ENCODE measurements at places on chromosomes 13 and 19. TPM values are rescaled to one million over a fixed set of nuclear protein-coding genes. Genes with fewer than 3 reads are reported as not detected.

Gene RAB3A
- 4.1 TPM for total RNA-seq

Gene CRTC1
- 13.1 TPM for total RNA-seq

Gene NAPSA
- 1.4 TPM for total RNA-seq

Gene SMAD9
- not detected for total RNA-seq

Gene COX7A1
- total RNA-seq = not detected

Gene CPT1C
- 0.51 TPM for total RNA-seq

Gene OVOL3
- total RNA-seq = not detected

Gene IRGC
- total RNA-seq = not detected

Gene PCP2
- 2.8 TPM for total RNA-seq

Gene ADM5
- 6.8 TPM for total RNA-seq

Gene CADM4
- 0.95 TPM for total RNA-seq

Gene POGLUT2
- not detected for total RNA-seq

Gene CEACAM21
- total RNA-seq = 12.0 TPM

Gene KIR3DL2
- total RNA-seq = not detected

Gene USE1
- total RNA-seq = 43.4 TPM

Gene KPTN
- total RNA-seq = 8.7 TPM

Gene ZNF816
- total RNA-seq = 17.0 TPM

DNA sequence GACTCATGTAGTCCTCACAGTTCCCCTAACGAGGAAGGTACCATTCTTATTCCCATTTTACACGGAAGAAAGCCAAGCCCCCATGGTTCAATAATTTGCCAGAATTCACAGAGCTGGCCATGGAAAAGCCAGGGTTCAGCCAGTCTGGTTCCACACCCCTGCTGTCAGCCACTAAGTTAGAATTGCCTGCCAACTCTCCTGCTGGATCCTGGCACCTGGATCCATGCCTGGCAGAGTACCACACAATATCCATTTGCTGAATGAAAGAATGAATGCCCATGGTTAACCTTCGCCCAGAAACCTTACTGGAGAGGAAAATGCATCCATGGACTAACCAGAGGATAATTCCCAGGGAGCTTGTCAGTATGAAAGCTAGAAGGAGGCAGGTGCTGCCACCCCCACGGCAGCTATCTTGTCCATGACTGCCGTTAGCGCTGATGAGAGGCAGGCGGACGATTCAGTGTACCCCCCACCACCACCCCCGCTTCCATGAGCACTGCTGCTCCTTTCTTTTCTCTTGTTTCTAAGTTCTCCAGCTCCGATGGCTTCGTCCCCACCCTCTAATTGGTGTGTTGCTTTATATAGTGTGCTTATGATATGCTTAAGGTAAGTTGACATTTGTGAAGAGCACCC, 114.5 kb downstream of the SLC7A1 start:
- no peak for DNase-seq

DNA sequence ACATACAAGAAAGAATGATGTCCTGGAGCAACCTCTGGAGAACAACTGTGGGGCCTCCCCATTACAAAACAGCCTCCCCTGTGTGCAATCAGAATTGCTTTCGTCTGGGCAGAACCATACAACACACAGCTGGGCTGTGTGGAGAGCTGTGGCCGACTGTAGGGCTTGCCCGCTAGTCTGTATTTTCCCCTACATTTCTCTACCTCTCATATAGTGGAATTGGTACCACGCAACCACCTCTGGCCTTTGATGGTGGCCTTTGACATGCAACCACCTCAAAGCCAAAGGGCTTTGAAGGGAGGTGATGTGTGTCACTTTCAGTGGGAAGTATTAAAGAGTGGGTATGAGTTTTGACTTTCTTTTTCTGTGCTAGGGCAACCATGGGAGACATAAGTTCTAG, 34.0 kb downstream of the GARRE1 start:
- DNase-seq = no peak

DNA sequence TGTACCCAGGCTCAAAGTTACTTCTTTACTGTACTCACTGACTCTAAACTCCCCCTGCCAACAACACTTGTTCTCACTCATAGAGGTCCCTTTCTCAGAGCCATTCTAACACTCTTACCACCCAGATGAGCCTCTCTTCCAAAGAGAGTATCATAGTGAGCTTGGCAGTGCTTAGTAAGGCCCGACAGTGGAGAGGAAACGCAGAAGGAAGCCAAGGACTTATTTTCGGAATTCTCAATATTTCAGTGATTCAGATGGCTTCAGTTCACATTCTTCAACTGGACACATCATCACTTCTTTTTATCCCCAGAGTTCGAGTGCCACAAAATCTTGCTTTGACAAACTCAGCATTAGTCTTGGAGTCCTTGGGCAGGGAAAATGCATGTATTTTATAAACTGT, 285.9 kb downstream of the DNAJC15 start:
- no peak for DNase-seq

- no peak for DNase-seq
Observed at GRCh38 chr13:66492479-66492878, 737.7 kb downstream of the PCDH9 start.

DNA sequence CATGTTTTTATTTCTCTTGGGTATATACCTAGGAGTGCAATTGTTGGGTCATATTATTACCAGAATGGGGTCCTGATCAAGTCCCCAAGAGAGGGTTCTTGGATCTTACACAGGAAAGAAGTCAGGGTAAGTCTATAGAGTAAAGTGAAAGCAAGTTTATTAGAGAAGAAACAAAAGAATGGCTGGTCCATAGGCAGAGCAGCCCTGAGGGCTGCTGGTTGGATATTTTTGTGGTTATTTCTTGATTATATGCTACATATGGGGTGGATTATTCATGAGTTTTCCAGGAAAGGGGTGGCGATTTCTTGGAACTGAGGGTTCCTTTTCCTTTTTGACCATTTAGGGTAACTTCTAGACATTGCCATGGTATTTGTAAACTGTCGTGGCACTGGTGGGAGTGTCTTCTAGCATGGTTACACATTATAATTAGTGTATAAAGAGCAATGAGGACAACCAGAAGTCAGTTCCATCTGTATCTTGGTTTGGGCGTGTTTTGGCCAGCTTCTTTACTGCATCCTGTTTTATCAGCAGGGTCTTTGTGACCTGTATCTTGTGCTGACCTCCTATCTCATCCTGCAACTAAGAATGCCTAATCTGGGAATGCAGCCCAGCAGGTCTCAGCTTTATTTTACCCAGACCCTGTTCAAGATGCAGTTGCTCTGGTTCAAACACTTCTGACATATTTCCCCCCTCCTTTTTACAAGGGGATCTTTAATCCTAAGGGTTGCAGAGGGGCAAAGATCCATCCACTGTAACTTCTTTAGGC, 41.1 kb downstream of the CEACAM1 start:
- no peak for DNase-seq

DNA sequence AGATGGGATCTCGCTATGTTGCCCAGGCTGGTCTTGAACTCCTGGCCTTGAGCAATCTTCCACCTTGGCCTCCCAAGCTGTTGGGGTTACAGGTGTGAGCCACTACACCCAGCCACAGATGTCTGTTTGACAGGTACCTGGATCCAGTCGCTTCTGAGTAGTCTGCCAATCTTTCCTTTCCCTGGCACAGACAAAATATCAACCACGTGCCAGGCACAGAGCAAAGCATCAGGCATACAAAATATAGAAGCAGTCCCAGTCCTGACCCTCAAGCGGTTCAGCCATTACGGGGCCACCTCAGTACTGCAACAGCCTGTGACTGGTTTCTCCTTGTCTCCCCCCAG, 3.8 kb downstream of the ELAVL1 start:
- no peak for DNase-seq

- DNase-seq = no peak
Observed at GRCh38 chr13:96481482-96481881, 391.6 kb downstream of the HS6ST3 start.

DNA sequence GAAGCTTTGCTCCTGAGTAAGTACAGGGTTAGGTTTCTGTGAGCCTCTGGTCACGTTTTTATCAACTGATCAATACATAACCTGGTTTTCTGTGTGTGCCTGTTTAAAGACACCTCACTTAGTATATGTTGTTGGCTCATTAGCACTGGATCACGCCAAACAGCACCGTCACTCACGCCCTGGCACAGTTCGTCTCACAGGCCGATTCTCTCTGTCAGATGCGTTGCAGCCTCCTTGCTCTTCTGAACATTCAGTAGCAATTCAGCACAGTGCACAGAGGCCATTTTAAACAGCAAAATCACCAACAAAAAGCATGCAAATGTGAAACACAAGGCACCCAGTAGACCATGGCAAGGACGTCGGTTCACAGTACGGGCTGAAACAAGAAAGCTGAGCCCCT, 288.5 kb downstream of the IRS2 start:
- DNase-seq = no peak

DNA sequence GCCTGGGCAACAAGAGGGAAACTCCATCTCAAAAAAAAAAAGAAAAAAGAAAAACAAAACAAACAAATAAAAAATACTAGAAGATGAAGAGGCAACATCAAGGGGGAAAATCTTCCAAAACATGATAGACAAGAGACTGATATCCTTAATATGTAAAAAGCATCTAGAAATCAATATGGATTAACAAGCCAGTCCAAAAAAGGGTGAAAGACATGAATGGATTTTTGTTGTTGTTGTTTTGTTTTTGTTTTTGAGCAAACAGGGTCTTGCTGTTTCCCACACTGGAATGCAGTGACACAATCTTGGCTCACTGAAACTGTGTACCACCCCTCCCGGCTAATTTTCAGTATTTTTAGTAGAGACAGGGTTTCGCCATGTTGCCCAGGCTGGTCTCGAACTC, 4.0 kb upstream of the TINCR start:
- DNase-seq = no peak

DNA sequence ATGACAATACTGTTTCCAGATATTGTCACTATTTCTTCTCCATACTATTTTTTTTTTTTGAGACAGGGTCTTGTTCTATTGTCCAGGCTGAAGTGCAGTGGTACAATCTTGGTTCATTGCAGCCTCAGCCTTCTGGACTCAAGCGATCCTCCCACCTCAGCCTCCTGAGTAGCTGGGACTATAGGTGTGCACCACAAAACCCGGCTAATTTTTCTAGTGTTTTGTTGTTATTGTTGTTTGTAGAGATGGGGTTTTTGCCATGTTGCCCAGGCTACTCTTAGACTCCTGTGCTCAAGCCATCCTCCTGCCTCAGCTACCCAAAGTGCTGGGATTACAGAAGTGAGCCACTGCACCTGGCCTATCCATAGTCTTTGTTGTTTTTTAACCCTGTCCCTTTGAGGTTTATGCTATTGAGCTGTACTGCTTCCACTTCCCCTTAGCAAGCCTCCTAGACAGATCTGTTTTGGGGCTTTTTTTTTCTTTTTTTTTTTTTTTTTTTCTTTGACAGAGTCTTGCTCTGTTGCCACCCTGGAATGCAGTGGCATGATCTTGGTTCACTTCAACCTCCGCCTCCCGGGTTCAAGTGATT, 27.6 kb upstream of the MAP3K10 start:
- no peak for DNase-seq

- no peak for DNase-seq
Observed at GRCh38 chr19:31910224-31910623, 435.2 kb upstream of the ZNF507 start.

GRCh38 chr19:3359015-3359918, 7.1 kb upstream of the NFIC start:
- DNase-seq = peak; percentile 60

GRCh38 chr19:39246951-39247669, 1.5 kb downstream of the IFNL4 start:
- no peak for DNase-seq

DNA sequence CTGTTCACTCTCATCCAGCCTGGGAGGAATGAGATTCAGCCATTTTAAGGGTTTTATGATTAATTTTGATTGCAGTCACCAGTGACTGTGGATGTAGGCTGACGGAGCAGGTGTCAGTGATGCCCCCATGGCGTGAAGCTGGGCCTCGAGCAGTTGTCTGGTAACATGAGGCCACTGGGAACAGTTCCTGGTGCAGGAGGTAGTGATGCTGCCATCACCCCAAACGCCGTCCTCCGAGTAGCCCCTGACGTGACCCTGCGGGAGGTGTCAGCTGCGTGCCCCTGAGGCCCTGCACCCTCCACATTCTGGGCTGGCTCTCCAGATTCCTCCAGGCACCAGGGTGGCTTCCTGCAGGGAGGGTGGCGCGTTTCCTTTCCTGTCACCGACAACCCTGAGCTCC, 277.2 kb downstream of the TEX29 start:
- no peak for DNase-seq

- no peak for DNase-seq
Observed at GRCh38 chr13:85091631-85092234, 707.5 kb downstream of the SLITRK6 start.

- no peak for DNase-seq
Observed at GRCh38 chr19:11025006-11025405, 64.2 kb downstream of the SMARCA4 start.

GRCh38 chr19:48674921-48675824, 2.4 kb upstream of the NTN5 start:
- DNase-seq = peak; percentile 47

DNA sequence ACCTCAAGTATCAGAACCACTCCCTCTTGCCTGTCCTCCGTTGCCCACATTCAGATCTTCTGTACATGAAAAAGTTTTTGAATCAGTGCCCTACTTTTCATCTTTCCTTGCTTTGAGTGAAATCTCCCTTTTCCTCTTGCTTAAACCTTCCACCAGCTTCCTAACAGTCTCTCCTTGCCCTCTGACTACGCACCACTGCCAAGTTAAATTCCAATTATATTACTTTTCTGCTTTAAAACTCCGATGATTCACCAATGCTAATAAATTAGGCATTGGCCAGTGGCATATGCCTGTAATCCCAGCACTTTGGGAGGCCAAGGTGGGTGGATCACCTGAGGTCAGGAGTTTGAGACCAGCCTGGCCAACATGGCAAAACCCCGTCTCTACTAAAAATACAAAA, 30.7 kb upstream of the RFXAP start:
- no peak for DNase-seq

GRCh38 chr19:49570997-49571676, 9.2 kb downstream of the NOSIP start:
- DNase-seq = no peak

- no peak for DNase-seq
Observed at GRCh38 chr13:98992355-98992754, 14.5 kb upstream of the DOCK9 start.

DNA sequence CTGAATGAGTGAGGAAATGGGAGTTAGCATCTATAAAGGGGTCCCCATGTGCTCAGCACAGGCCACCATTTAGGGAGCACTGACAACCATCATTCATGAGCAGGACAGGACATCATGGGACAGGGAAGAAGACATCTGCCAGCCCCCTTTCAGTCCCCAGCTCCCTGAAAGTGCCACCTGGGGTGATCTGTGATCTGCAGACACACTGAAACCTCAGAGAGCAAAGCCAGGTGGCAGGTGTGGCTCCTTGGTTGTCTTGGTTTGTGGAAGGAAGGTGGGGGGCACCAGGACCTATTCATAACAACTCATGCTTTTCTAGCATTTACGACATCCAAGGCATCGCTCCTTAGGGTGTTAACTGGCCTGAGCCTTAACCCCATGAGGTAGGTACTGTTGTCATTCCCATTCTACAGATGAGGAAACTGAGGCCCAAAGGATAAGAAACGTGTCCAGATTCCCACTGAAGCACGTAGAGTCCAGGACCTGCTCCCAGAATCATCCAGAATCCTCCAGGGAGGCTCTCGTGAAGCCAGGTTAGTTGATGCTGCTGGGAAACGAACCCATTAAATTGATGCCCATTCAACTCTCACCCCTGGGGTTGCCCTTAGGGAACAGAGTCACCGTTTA, 5.8 kb downstream of the KDELR1 start:
- no peak for DNase-seq

- no peak for DNase-seq
Observed at GRCh38 chr13:20270163-20270865, 38.2 kb upstream of the GJB6 start.

- DNase-seq = no peak
Observed at GRCh38 chr13:98676239-98676638, 76.2 kb downstream of the SLC15A1 start.

- DNase-seq = no peak
Observed at GRCh38 chr19:14561847-14562351, 10.0 kb downstream of the NDUFB7 start.

GRCh38 chr13:21675095-21675991, 4.5 kb downstream of the FGF9 start:
- peak; percentile 23 for DNase-seq

Measured in activated B cell treated with CpG ODN at 0.5 μM for 24 hours (primary cell).